ENCODE measurements at places on chromosomes 4 and X.

DNA sequence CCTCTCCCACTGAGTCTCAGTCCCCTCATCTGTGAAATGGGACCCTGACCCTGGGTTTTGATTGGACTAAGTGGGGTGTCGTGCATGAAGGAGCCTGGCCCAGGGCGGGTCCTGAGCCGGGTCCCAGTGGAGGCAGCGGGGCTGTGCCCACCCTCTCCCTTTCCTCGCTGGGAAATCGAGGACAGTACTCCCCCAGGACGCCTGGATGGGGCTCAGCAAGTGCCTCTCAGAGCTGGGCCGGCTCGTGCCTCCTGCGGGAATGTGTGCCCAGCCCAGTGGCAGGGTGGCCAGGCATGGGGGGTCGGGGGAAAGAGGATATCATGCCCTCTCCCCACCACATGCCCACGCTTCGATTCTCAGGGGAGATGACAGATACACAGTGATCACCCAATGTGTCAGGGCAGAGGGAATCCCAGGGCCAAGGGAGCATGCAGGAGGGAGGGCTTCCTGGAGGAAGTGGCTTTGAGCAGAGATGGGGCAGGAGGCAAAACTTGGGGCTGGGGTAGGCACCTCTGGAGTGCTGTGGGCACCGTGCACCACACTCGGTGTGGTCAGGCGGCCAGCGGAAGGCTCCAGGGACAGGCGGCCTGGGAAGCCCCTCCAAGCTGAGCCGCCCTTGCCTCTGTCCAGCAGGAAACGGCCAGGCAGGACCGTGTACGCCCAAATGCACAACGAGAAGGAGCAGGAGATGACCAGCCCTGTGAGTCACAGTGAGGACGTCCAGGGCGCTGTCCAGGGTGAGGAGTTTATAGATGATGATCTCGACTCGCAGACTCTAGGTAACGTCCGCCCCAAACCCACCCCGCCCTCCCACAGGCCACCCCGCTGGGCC is 203.0 kb downstream of the AFAP1 start:
- no peak for DNase-seq

DNA sequence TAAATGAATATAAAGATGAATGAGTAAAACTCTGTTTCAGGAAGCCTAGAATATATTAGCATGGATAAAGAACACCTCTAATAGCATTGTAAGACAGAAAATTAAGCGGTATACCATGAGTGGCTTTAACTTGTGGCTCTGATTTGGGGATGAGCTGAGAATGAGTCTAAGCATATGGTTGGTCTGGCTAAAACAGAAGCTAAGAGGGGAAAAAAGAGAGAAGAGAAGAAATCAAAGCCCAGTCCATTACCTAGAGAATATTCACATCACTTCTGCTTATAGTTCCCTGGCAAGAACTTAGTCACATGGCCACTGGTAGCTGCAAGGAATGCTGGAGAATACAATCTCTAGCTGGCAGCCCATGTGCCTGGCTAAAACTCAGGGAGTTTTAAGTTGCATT is 414.5 kb downstream of the PRDM5 start:
- no peak for DNase-seq

GRCh38 chr4:33262824-33263223 is 2542.7 kb downstream of the PCDH7 start:
- DNase-seq, result no peak

- no peak for DNase-seq
These were observed 196.0 kb upstream of the PSAPL1 start for GRCh38 chr4:7630568-7631287.

GRCh38 chr4:78599931-78600375 is 48.4 kb downstream of the ANXA3 start:
- no peak for DNase-seq

GRCh38 chr4:138938366-138938690 is 77.3 kb upstream of the NOCT start:
- peak; percentile 62 for DNase-seq

DNA sequence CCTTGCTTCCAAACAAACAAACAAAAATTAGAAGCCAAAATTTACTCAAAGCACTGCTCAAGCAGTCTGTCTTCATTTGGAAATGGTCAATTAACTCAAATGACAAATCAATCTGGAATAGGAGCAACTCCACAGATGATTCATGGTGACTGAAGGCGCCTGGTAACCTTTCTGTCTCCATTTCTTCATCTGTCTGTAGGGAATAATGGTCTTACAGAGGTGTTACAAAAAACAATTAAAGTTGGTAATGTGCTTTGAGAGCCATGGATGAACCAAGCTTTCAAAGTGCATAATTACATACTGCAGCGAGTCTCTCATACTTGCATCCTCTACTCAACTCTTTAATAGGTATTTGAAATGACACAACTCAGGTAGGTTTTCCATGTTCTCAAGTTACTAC is 38.3 kb upstream of the STAG2 start:
- no peak for DNase-seq

- DNase-seq, result no peak
These were observed 420.3 kb downstream of the FAT4 start for GRCh38 chr4:125735102-125735501.

DNA sequence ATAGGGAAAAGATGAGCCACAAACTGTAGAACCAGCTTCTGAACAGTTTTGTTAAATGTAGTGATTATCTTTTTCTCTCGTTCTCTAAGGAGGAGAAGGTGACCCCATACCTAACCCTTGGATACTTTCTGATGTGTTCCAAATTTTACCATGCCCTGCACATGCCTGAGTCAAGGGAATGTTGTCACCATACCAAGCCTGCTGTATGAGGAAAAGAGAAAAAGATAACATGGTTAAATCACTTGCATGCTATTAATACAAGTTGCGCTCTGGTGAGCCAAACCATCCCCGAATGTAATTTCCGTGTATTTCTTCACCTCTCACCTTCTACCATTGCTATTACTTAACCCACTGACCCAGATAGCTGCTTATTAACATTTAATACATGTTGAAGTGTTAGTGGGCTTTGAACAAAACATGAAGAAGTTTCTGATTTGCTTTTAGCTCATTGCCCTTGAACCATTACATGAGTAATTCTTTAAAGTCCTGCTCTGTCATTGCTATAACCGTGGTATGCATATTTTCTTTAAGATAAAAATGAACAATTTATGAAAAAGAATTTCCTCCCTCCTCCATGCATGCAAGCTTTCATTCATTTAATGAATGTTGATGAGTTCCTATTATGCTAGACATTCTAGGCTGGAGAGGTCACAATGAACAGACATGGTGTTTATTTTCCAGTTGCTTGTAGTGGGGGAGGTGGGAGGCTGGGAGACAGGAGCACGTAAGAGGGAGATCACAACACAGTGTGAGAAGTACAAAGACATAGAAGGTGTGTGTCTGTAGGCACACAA is 13.6 kb upstream of the KIT start:
- DNase-seq, result no peak

- no peak for DNase-seq
These were observed 677.9 kb upstream of the ADGRL3 start for GRCh38 chr4:60522265-60522664.

GRCh38 chr4:187396106-187396505 is 599.5 kb upstream of the ZFP42 start:
- DNase-seq, result no peak

GRCh38 chrX:149370097-149370496 is 135.0 kb downstream of the IDS start:
- DNase-seq, result no peak

- DNase-seq, result no peak
These were observed 32.8 kb downstream of the TRMT44 start for GRCh38 chr4:8473198-8473919.

- DNase-seq, result no peak
These were observed 94.9 kb downstream of the BMPR1B start for GRCh38 chr4:94852616-94853015.

DNA sequence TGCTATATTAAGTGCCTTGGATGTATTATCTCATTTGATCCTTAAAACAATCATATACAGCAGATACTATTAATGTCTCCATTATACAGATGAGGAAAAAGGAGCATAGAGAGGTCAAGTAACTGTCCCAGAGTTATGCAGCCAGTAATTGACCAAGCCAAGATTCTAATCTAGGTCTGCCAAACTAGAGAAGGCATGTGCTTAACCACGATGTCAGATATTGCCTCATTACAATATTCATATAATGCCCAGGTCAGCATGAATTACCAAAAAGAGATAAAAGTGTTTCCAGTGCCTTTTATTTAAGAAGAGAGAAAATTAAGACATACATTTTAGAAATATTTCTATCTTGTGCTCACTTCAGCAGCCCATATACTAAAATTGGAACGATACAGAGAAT is 7.1 kb downstream of the ARHGEF6 start:
- DNase-seq, result no peak

GRCh38 chr4:187921946-187922623 is 73.5 kb upstream of the ZFP42 start:
- DNase-seq, result no peak

DNA sequence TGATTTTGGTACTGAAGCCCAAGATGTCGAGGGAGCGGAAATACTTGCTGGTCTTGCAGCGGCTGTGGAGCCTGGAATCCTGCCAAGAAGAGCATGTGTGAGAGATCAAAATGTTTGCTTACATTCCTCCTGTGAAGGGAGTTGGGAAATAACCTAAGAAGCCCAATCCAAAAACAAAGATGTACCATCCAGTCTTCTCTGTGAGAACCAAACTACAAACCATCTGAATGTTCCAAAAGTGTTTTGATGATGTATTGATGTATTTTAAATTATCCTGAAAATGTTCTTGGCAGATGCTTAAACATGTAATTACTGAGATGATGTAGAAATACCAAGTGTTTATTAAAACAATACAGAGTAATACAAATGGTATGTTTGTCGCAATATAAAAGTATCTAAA is 10.1 kb upstream of the ADH1A start:
- DNase-seq, result peak; percentile 3

- no peak for DNase-seq
These were observed 225.2 kb upstream of the SLIT2 start for GRCh38 chr4:20026456-20026855.

DNA sequence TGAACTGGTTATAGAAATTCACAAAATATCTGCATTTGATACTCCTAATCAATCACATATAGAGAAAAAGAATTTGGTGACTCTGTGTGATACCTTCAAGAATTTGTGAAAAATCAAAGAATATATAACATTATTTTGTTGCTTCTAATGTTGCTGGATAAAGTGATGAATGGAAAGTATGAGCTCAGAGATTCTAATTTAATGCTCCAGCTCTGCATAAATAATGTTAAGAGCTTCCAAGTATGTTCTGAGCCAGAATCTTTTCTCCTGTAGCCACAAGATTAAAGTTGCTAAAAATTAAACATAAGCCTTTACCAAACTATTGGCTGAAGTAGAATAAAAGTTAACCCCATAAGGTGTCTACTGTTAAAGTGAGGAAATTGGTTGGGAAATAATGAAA is 294.7 kb upstream of the CT83 start:
- DNase-seq, result no peak

GRCh38 chr4:168716406-168717129 is 219.7 kb downstream of the PALLD start:
- no peak for DNase-seq

- no peak for DNase-seq
These were observed 19.4 kb downstream of the GPM6B start for GRCh38 chrX:13797512-13797911.

GRCh38 chr4:84582302-84582987 is 482 bp upstream of the CDS1 start:
- DNase-seq, result peak; percentile 74

GRCh38 chr4:56619816-56620215 is 61.3 kb downstream of the HOPX start:
- no peak for DNase-seq

DNA sequence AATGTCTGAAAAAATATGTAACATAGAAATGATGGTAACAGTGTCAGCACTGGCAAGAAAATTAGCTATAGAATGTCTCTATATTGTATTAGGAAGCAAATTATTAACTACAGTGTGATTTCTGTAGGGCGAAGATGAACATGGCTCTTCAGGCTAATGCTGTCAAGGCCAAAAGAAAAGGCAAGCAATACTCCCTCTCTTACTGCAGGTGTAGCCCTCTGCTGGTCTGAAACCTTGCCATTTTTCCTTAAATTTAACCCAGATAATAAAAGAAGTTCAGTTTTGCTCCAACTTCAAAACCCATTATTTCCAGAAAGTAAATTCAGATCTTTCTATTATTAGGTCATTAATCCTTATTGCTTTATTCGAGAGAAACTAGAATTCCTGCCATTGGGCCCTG is 215.9 kb downstream of the LRBA start:
- DNase-seq, result no peak

DNA sequence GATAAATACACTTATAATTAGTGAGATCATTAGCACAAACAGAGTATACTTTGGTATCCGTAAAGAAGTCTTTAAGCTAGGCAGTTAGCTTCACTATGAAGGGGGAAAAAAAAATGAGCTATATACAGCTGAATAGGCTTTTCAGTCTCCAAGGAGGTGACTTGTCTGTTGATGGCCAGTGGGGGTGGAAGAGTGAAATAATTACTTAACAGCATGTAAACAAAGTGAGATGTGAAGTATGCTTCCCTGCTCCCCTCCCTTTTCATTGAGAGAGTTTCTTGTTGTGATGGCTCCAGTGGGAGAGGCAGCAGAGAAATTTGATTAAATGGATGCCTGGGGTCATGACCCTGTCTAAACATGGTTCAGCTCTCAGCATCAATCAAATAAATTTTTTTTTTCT is 180.9 kb downstream of the DACH2 start:
- peak; percentile 2 for DNase-seq

DNA sequence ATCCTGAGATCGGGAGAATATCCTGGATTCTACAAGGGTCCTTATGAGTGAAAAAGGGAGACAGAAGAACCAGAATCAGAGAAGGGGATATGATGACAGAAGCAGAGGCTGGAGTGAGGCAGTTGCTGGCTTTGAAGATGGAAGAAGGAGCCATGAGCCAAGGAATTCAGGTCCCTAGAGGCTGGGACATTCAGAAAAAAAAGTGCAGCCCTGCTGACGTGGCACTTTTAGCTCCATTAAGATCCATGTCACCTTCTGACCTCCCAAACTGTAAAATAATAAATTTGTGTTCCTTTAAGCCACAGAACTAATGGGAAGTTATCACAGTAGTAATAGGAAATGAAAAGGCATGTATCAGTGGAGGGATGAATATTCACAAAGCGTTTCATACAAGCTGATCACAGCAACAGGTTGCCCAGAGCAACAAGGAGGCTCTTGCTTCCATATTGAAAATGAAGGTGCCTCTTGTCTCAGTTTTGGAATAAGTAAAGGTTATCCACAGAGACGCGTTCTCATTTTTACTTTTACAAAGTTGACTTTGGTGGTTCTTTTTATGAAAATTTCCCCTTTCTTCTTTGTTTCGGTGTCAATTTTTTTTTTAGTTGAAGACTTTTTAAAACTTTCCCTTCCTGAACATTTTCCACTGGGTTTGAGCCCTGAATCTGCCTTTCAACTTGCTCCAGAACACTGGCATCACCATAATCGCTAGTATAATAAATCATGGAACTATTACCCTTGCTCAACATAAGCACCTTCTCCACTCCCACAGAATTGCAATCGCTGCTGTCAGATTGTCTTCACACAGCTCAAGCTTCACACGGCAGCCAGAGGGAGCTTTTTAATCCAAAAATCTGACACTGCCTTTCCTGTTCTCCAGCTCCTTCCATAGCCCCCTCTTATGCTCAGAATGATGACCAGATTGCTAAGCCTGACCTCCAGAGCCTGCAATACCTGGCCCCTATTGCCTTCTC is 127.6 kb upstream of the RBPJ start:
- DNase-seq, result no peak

GRCh38 chr4:43485196-43485595 is 592.7 kb downstream of the GRXCR1 start:
- no peak for DNase-seq

GRCh38 chr4:36206603-36207311 is 37.6 kb downstream of the ARAP2 start:
- no peak for DNase-seq

Measured in NCI-H748 treated with DMSO at 0.1 percent for 48 hours (cell line).